T follicular helper cell (primary cell): ENCODE measurements at places on chromosomes 3 and 15.

- DNase-seq = no peak
Measured at GRCh38 chr3:78112291-78113010, 1072.6 kb downstream of the ROBO2 start.

GRCh38 chr3:27503526-27503925 is 19.3 kb upstream of the SLC4A7 start:
- no peak for DNase-seq

DNA sequence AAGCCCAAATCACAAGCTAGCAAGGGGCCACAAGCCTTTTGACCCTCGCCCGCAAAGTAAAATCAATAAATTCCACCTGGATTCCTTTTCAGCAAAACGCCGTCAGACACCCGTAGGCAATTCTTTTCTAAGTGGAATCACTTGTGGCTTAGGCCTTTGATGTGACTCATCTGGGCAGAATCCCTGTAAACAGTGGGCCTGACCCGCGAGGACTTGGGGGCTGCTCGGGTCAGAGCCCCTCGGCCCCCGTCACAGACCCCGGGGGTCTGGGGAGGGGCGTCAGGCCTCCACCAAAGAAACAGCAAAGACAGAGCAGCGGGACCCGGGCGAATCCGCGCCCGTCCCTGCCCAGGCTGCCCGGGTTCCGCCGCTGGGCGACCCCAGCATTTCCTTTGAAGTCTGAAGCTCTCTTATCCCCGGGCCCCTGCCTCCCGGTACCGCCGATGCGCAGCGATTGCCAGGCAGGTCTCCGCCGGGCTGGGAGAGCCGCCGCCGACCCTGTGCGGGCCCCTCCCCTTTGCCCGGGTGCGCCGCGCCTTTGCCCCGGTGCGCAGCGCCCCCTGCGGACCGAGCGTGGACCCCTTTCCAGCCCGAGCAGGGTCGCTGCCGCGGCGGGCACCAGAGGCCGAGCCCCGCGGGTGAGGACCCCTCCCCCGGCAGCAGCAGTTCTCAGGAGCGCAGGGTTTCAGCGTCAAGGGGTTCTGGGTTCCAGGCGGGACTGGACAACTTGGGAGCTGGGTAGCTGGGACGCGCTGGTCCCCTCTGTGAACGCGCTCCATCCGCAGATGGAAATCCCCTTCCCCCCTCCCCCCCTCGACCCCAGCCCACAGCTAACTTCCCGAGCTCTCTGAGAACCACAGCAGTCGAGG is 178.3 kb downstream of the UACA start:
- DNase-seq = peak; percentile 25

- DNase-seq = no peak
Measured at GRCh38 chr15:63800241-63800640, 33.5 kb downstream of the HERC1 start.

DNA sequence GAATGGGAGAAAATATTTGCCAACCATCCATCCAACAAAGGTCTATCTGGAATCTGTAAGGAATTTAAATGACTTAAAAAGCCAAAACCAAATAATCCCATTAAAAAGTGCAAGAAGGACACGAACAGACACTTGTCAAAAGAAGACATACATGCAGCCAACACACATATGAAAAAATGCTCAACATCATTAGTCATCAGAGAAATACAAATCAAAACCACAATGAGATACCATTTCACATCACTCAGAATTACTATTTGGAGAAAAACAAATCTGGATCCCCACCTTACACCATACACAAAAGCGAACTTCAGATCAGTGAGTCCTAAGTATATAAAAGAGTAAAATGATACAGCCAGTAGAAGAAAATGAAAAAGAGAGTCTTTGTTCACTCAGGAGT is 58.6 kb upstream of the MNS1 start:
- no peak for DNase-seq

DNA sequence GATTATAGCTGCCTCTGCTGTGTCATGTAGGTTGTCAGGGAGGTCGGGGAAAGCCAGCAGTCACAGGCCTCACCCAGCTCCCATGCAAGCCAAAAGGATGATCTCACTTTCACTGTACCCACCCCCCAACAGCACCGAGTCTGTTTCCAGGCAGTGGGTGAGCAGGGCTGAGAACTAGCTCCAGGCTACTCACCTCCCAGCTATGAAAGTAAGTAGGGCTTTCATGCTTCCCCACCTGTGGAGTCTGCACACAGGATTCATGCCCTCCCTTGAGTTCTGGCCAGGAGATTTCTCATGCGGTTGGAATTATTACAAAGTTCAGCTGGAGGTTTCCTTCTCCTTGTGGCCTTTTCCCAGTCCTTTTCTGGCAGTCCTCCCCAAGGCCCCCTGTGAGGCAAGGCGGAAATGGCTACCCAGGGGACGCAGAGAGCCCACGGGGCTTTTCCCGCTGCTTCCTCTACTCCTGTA is 356.2 kb downstream of the SV2B start:
- no peak for DNase-seq

DNA sequence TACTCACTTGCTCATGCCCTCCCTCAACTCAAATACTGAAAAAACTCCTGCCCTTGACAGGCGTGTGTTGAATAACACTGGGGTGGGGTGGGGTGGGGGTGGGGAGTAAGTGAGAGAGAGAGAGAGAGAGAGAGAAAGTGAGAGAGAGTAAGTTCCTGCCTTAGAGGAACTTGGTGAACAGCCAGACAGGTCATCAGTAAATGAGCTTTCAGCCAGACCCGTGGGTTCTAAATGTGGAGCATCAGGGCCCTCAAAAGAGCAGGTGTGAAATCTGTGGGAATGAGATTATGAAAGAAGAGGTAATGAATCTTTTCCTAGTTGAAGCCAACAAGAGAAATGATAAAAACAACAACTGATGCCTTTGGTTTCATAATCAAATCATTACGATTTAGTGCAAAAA is 134.4 kb upstream of the FAM3D start:
- no peak for DNase-seq

GRCh38 chr3:37861620-37862041 is at the start of gene CTDSPL:
Gene CTDSPL (plus strand): TSS chr3:37861880. CDS start chr3:37862200, 320 bp downstream.
- no peak for DNase-seq

- DNase-seq = no peak
Measured at GRCh38 chr3:119598410-119599098, 869 bp downstream of the PLA1A start.

DNA sequence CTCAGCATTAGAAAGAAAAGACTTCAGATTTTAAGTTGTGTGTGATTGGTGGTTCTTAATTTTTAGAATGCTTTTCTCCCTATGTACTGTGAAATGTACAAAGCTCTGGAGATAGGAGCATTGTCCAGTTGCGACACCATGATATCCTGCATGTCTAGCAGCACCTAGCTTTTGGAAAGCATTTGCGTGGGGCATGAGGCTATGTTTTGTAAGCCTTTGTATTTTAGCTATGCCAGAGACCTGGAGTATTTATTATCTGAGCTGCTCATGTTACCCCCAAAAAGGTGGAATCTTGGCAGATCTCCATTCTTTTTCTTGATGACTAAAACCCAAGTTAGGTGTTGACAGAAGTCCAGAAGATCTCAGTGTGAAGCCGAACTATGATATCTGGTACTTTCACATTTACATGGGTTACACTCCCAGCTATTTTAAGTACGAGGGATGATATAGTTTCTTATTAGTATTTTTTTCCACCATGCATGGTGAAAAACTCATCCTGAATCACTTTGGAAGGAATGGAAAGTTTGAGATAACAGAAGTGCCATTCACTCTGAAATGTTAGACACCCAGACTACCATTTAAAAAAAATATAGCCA is 126.7 kb upstream of the SAMMSON start:
- DNase-seq = no peak

DNA sequence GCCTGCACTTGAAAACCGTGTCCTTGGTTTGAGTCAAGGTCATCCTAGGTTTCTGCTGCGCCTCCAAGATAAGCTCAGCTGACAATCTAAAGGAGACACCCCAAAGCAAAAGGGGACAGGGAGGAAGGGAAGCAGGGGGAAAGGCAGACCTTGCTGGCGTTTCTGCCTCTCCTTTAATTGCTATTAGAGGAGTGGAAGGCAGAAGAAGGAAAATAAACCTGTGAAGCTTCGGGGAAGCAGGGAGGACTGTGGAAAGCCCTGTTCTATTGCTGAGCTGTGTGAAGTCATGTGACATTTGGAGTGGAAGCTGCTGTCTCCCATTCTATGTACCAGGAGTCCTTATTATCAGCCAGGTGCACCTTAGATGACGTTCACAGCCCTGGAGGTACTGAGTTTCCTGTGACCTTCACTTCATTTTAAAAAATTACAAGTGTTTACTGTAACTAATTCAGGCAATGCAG is 21.5 kb upstream of the CHD2 start:
- DNase-seq = no peak

DNA sequence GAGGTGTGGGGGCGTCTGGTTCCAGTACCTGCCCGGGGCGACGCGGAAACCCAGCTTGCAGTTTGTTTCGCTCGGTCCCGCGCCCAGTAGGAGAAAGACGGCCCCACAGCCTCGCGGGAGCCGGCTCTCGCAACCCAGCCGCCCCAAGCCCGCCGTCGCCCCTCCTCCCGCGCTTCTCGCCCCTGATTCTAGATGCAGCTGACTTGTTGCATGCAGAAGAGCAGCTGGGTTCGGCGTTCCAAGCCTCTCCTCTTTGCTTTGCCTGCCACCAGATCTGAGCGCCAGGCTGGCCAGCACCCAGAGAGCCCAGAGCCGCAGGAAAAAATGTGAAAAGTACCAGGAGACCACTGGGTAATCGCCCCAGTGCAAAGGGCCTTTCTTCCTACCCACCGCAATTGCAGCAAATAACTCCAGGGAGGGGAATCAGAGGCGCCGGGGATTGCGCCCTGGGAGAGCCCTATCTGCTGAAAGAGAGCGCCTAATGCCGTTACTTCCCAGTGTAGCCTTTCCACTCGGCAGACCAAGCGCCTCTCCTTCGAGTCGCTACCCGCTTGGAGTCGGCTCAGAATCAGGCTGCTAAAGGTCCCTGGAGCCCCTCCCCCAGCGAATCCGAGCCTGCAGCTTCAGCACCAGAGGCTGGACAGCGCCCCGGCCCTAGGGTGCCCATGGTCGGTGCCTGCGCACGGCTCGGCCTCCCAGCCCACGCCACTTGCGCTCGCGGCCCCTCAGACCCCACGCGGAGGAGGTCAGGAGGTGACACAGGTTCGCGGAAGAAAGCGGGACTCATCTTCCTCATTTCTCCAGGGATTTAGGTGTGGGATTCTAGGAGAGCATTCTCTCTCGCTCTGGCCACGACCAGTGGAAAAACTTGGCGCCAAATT is 15.7 kb upstream of the AEN start:
- DNase-seq = peak; percentile 32
